RCC 7860 (cell line): ENCODE measurements at places on chromosomes 16 and 17.
A peak's percentile ranks its signal among the peaks of the same experiment; 100 is the strongest.

- DNase-seq = no peak
These were observed 77.6 kb upstream of the GSE1 start for GRCh38 chr16:85535352-85536072.

DNA sequence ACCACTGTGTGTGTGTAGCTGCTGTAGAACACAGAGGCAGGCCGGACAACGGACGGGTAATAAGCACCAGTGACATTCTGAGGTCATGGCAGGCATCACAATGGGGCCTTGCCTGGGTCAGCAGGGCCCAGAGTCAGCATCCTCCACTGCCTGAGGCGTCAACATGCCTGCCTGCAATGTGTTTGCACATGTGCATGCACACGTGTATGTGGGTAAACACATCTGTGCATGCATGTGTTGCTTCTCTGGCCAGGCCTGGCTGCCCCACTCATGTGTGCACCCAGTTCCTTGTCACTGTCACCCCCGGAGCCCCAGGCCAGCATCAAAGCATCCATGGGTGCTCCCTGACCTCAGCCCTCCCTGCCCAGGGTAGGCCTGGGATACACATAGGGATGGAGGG, 43.3 kb downstream of the LGALS9 start:
- DNase-seq = no peak

DNA sequence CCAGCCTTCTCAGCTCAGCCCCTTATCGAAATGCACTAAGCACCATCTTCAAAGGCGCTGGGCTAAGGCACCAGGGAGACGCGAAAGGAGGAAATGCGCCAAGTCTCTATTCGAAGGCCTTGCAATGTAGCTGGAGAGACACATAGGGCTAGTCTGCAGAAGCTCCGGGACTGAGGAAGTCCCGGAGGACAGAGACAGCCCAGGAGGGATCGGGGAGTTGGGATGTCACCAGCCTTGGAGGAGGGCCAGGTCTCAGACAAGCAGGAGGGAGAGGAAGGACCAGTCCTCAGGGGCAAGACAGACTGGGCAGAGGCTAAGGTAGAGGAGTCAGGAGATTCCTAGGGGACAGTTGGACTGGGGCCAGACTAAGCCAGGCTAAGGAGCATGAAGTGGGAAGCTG, 8.5 kb downstream of the C17orf100 start:
- no peak for DNase-seq

DNA sequence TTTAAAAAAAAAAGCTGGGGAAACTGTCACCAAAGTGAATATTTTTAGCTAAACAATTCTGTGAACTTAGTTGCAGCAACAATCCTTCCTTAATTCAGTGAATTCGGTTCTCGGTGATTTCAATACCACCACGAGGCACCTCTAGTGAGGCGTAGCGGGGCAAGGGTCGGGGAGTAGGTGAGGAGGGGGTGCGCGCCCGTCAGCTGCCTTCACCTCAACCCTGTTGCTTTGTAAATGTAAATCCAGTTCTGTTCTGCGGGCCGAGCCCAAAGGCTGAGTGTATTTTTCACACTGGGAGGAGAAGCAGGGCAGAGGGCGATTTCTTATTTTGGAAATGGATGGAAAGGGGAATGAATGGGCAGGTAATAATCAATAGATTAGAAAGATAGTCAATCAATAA, 17.4 kb downstream of the SALL1 start:
- DNase-seq = no peak

GRCh38 chr16:9090101-9090959, 1.1 kb upstream of the HAPSTR1 start:
- no peak for DNase-seq

GRCh38 chr17:2795441-2796163, 636 bp upstream of the RAP1GAP2 start:
- no peak for DNase-seq

DNA sequence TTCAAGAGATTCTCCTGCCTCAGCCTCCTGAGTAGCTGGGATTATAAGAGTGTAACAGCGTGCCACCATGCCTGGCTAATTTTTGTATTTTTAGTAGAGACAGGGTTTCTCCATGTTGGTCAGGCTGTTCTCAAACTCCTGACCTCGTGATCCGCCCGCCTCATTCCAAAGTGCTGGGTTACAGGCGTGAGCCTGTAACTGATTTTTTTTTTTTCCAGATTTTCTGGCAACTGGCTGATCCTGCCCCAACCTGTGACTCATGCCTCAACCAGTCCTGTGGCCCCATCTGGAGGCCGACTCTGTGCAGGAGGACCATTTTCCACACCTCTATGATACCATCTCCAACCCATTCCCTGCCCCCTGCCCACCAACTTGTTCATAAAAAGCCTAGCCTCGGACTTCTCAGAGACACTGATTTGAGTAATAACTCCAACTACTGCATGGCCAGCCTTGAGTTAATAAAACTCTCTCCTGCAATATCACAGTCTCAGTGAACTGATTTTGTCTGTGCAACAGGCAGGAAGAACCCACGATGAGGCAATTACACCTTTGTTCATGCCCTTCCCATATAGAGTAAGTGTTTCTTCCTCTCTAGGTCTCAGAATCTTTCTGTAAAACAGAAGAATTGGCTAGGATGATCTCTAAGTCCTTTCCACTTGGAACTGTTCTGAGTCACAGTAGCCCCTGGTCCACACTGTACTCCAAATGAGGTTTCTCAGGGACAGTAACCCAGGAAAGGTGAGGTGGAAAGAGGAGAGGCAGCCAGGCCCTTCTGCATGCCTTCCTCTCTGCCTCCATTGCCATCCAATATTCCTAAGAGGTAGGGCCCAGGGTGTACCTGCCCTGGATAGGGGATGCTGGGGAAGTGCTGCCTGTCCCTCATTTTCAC, 8.8 kb upstream of the CNOT1 start:
- DNase-seq = peak; percentile 49

DNA sequence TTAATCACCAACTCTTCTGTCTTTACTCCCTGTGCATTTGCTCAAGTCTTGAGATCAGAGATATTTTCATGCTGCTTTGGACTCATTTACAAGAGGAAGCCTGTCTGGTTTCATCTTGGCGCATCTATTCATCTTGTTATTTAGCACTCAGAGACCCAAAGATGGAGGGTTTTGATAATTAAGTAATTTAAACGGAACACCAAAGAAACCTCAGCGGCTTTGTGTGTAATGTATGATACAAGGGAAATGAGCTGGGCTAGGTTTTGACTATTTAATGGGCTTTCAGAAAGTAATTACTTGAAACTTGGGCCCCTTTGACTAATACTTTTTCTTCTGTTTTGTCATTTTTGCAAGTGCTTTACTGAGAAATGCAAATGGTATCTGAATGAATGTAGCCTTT, 66.2 kb upstream of the CACNG3 start:
- no peak for DNase-seq

DNA sequence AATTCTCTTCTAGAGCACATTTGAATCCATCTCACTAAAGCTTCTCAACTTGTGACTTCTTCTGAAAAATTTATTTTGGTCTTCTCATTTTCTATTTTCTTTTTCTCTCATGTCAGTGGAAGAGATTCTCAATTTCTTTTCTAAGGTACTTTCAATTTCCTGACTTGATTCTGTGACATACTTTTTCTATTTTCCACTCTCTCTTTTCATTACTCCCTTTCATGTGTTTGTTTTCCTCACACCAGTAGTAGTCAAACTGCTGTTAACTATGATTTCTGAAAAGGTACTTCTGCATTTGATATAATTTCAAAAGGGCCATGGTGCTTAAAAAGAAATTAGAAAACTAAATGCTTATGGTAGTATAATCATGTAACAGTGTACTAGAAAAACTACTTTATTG, 41.9 kb downstream of the NFAT5 start:
- DNase-seq = no peak

GRCh38 chr17:43219746-43220380, 8.2 kb downstream of the TMEM106A start:
- no peak for DNase-seq

DNA sequence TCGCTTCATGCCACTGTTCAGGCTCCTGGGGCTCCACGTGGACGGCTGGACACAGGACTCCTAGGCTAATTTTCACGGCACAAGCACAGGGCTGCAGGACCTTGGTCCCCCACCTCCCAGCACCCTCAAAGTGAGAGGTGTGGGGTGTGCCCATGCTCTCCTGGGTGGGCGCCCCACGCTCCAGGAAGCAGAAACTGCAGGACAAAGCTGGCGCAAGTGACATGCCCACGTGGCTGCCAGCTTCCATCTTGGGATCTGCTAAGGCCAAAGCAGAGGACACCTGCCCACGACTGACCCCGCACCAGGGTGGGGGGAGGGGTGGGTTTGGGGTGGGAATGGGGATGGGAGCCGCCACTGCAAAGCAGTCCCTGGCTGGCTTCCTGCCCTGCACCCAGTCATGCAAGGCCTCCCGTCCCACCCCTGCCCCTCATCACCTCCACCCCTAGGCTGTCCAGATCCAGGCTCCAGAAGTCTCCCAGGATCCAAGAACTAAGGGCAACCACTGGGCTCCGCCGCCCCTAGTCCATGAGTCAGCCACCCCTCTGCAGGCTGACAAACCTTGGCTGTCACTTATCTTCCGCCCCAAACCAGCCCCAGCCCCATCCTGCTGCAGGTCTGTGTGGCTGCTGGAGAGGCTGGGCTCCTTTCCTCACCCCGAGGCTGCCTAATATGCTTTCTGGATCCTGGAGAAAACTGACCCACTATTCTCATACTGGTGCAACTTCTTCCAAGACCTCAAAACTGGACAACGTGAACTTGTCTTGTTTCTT, 11.1 kb downstream of the USP6 start:
- no peak for DNase-seq

DNA sequence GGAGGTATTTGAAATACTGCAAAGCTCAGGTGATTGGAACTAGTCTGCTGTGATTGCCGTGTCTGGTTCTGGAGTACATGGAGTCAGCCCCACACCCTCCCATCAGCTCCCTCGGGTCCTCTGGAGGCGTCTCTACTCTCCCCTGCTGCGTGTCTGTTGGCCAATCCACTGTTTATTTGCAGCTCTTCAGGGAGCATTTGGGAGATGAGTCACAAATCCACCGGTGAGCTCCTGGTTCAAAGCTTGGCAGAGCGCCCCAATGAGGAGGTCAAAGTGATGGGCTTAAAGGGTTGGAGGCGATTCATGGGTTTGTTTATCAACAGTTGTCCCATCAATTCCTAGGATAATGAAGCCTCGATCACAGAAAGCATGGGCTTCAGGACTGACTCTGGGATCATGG, 14.6 kb downstream of the CALB2 start:
- no peak for DNase-seq

DNA sequence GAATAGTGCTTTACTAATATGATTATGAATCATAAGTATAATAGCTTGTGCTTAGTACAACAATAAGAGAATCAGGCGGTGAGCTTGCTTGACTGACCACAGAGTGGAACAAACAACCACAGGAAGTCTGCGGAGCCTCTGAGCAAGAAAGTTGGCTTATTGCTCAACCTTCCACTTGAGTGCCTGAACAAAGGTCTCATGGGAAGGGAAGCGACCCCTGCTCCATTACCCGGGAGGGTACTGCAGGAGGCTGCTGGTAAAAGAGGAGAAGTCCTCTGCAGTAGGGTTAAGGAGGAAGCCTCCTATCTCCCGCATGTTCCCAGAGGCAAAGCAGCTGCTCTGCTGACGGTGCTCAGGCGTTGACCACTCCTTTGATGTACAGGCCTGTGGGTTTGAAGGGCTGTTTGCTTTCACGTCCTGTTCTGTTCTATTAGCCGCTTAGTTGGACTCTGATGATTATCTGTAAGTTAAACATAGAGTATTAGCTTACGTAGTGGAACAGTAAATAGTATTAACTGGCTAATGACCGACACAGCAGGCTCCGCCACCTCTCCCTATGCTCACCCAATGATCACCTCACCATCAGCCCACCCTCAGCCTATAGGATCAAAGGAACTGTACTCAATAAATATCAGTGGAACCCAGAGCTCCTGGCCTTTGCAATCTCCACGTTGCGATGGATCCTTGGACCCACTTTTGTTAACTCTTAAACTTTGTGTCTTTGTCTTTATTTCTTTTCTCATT, 17.5 kb downstream of the ALOX15B start:
- DNase-seq = peak; percentile 5

DNA sequence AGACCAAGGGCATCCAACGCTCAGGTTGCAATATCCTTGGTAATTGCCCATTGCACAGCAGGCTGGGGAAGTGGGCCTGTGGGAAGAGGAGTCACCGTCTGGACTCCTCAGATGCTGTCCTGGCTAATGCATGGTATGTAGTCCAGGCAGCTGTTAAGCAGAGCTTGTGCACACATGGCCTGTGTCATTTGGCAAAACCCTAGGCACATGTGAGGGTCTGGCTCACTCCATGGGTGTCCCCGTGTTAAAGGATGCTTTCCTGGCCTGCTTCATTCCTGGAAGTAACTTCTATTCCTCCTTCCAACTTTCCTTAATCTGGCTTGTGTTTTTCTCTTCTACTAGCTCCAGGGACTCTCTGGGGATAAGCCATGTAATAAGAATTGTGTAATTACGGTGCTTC, 378.0 kb upstream of the CA10 start:
- no peak for DNase-seq

GRCh38 chr17:29573871-29574731, 5.6 kb downstream of the TP53I13 start:
- DNase-seq = no peak

DNA sequence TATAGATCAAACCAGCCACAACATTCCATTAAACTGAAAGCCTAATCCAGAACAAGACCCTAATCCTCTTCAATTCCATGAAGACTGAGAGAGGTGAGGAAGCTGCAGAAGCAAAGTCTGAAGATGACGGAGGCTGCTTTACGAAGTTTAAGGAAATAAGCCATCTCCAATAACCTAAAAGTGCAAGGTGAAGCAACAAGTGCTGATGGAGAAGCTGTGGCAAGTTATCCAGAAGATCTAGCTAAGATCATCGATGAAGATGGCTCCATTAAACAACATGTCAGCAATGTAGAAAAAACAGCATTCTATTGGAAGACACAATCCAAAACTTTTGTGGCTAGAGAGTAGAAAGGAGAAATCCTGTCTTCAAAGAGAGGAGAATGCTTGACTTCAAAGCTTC, 69.6 kb downstream of the KANSL1 start:
- no peak for DNase-seq

- no peak for DNase-seq
These were observed 49.9 kb upstream of the SREBF1 start for GRCh38 chr17:17886726-17887125.

- no peak for DNase-seq
These were observed 17.5 kb downstream of the EMC8 start for GRCh38 chr16:85781695-85782370.

DNA sequence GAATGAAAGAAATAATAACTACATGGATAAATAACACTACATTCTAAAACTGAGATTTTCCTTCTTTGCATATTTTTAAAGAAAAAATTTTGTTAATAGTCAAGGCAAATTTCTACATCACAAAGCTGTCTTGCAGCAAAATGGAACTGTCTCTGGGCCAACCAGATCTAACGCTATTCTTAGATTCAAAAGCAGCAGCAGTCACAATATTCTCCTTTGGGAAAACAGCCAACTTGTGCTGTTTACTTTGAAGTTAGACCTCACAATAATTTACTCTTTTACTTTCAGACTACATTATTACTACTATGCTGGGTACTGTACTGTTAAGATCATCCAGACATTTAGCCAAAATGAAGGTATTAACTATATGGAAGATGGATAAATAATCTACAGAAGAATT, 189.1 kb downstream of the CEP112 start:
- no peak for DNase-seq
